HT1080 (cell line): ENCODE measurements at places on chromosomes 1 and 21.

DNA sequence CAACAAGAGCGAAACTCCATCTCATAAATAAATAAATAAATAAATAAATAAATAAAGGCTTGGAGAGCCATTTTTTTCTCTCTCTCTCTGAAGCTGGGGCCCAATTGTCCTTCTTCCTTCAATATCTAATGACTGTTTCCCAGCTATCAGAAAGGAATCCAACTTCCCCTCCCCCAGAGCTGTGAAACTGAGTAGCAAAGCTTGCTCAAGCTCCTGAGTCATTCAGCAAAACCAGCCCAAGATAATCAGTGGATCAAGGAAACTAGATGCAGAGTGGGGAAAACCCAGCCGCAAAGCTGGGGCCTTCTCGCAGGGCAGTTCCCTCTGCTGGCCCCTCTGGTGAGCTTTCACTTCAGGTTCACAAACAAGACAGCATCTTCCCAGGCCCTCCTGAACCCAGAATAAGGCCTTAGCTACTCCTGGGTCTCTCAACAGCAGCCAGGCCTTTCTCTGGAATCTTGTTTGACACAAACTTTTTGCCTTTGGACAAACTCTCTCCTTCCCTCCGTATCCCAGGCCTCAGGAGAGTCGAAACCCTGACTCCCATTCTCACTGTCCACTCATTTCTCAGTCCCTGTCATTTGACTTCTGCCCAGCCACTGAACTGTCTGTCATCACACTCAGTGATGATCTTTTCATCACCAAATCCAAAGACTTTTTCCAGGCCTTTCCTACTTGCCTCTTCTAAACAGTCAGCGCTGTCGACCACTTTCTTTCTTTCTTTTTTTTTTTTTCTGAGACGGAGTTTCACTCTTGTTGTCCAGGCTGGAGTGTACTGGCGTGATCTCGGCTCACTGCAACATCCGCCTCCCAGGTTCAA lies 18.0 kb upstream of the PTP4A2 start:
- peak; percentile 97 for DNase-seq

GRCh38 chr1:2573250-2573920 lies 13.2 kb upstream of the PRXL2B start:
- no peak for DNase-seq

DNA sequence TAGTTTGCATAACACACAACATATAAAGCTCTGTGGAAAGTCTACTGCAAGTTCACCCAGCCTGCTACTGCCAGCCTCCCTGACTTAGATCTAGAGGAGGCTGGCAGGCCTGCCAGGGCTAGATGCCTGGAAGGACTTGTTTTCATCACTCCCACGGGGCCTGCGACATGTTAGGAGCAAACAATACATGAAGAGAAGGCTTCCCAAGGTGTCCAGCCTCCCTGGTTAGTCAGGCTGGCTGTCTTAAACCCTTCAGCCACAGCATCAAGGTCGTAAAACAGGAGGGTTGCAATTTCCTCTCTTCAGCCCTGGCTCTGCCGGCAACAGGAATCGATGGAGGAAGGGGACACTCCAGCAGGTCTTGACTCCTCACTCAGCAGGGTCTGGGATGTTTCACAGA lies 104.5 kb downstream of the NGF start:
- no peak for DNase-seq

DNA sequence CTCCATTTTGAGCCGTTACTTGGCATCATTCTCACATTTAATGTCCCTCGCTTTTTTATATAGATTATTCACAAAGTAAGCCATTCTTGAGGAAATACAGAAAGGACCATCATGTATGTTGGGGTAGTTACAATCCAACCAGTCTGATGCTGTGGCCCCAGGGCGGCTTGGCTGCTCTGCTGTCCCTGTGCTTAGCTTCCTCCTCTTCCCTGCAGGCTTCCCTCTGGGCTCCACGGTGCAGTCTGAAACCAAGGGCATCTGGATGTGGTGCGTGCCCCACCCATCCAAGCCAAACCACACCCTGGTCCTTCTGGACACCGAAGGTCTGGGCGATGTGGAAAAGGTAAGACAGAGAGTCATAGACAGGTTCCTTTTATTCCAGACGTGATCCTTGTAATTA lies 5.5 kb downstream of the GBP6 start:
- no peak for DNase-seq

DNA sequence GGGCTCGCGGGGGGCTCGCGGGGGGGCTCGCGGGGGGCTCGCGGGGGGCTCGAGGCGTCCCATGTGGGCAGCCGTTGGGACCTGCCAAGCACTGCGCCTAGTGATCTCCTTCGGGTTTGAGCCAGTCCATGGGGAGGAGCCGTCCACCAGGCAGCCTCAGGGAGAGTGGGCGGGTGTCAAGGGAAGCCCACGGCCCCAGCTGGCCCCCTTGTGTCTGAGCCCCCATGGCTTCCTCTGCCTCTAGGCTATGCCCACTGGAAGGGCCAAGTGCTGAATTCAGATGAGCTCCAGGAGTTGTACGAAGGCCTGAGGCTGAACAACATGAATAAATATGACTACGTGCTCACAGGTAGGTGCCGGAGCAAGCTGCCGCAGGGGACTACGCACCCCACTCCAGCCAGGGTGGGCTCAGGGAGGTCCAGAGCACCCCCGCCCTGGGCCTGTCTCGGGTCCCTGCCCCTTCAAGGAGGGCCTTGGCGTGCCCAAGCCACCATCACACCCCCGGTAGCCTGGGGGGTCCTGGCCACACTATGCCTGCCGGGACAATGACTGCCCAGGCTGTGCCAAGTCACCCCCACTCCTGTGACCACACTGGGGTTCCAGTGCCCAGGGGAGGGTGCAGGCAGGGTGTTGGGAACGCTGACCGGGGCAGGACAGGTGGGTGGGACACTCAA lies 22.6 kb downstream of the PDXK start:
- DNase-seq = no peak

- DNase-seq = peak; percentile 17
Observed at GRCh38 chr1:79614762-79615161, 608.2 kb upstream of the ADGRL4 start.

- peak; percentile 60 for DNase-seq
Observed at GRCh38 chr1:172902861-172903381, 147.8 kb downstream of the TNFSF18 start.

DNA sequence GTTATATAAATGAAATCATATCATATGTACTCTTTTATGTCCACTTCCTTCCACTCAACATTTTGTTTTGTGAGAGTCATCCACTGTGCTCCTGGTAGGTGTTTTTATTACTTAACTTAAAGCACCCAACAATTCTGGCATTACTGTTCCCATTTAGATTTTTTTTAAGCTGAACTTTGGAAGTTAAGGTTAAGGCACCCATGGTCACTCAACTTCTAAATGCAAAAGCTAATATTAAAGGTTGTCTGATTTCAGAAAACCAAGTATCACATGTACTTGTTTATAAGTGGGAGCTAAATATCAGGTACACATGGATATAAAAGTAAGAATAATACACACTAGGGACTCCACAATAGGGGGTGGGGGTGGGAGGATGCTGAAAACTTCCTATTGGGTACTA lies 42.7 kb downstream of the SCMH1 start:
- no peak for DNase-seq

- no peak for DNase-seq
Observed at GRCh38 chr1:202010180-202011015, at the start of gene ELF3. ELF3 (plus strand) TSS chr1:202010587; CDS start chr1:202011137, 550 bp downstream.

DNA sequence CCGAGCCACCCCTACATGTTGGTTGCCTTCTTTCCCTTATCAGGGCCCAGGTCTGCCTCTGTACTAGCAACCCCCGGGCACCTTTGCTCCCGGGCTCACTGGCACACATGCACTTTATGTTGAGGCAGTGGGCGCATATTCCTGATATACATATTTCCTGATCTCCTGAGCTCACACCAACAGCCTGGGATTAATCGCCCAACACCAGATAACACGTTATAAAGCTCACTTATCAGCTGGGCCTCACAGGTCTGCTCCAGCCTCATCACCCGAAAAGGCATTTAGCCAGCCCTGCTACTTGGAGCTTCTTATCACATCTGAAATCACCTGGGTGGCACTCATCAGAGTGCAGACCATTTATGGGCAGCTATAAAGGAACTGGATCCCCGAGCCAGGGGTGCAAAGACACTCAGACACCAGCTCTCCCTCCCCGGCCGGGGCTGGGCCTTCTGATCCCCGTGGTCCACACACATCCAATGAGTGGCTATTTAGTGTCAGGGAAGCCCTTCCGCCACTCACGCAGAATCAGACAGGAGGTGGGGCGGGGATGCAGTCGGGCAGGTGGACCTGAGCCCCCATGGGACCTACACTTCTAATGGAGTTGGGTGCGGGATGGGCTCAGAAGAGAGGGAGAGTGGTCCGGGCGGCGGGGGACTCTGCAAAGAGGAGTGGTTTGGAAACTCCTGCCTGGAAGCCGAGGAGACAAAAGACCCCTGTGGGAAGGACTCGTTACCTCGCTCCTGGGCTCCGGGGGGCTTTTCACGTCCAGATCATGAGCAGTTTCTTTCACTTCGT lies 21.6 kb downstream of the RIPK4 start:
- DNase-seq = no peak

GRCh38 chr1:106680776-106681344 lies 375.6 kb upstream of the PRMT6 start:
- DNase-seq = no peak

DNA sequence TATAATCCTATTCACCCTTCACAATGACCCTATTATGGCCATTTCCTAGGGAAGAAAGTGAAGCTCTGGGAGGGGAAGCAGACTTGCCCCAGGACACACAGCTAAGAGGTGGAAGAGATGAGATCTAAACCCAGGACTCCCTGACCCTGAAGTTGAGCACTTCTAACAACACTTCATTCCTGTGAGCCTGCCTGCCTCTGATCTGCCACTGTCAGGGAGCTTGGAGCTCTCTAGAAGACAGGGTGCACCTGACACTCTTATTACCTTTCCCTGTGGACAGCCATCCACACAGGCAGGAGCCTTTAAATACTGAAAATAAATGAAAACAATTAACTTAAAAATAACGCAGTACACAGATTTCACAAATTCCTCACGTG lies 599 bp downstream of the MKNK1 start:
- no peak for DNase-seq

DNA sequence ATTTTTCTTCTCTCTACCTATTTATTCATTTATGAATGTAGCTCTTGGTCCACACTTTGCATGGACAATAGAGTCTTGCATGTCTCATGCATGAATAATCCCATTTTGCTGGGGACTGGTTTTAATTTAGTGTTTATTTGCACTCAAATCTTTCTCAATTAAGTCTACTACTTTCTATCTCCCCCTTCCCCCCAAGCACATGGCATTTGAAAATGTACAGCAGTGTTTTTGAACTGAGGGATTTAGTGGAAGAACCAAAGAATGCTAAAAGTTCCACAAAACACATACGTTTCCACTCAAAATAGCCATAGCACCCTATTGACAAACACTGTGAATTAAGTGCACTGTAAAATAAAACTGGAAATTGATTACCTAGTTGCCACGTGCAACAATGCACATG lies 119.5 kb upstream of the USH2A start:
- DNase-seq = no peak

DNA sequence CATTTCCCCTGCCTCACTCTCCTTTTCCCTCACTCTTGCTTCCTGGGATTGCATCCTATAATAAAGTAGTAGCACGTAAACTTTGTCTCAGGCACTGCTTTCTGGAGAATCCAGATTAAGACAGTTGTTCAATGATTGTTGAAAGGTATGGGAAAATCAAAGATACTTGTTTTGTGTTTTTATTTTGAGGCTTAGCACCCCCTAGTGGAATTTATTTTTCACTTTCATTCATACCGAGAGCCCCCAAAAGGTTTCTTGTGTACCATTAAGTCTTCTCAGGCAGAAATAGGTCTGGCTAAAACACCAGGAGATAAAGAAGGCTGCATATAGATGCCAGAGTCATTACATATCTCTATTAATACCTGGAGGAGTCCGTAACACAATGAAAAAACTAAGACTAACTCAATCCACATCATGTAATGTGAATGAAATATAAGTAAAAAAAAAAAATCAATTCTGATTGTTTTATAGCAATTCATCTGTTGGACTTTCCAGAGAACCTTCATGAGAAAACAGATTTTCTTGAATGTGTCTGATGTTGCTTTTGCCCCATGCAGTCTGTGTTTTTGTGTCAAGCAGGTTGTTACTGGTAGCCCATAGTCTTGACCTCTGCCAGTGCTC lies 103.5 kb downstream of the RPE65 start:
- DNase-seq = peak; percentile 62

DNA sequence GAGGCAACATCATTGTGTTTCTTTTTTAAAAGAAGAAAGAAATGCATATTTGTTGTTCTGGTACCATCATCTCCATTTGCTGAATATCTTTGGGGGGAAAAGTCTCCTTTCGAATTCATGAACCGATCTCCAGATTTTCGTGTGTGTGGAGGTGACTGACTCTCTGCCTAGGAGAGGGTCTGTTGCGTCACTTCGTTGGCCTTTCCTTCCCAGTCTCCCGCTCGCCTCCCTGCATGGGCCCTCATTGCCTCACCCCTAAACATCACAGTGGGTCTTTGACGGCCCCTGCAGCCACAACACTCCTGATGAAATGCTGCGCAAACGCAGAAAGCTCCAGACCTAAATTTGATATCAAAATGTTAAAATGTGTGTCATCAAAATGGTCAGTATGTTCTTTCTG lies 103.2 kb upstream of the RALGPS2 start:
- DNase-seq = no peak

DNA sequence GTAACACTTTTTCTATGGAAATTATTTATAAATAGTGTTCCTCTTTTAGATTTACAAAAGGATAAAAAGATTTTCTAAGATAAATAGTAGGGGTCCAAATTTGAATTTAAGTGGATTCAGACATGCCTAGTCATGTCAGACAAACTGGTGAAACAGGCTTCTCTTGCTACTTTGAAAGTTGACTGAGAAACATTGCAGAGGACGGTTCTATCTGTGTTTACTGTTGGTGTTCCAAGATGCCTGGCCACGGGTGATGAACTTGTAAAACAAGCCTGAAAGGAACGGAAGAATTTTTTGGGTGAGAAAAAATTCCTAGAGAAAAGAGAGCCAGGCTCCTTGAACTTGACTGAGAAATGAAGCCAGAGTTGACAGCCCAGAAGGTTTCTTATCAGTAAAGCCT lies 2.2 kb downstream of the KRTAP19-1 start:
- DNase-seq = no peak

DNA sequence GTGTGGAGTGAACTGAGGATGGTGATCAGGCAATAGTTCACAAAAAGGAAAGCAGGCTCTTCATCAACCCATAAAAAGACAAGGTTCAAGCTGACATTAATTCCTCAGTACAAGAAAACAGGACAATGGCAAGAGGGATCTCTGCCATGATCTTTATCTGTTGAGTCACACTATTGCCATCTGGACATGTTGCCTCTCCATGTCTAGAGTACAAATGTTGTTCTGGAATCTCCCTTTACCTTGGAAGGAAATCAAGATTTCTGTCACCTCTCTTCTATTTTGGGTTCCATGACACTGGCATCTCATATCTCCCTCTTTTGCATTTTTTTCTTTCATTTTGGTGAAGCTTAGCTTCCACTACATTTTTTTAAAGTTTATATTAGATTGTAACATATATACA lies 329.1 kb downstream of the USP25 start:
- DNase-seq = no peak

GRCh38 chr1:110370827-110371226 lies 20.0 kb downstream of the SLC16A4 start:
- DNase-seq = peak; percentile 65
